Activated B cell treated with CpG ODN at 0.5 μM for 24 hours (primary cell): ENCODE measurements at places on chromosomes 13 and 19. TPM values are rescaled to one million over a fixed set of nuclear protein-coding genes. Genes with fewer than 3 reads are reported as not detected.

The CCNA1 gene
- total RNA-seq = 0.20 and 0.32 TPM in 2 replicates

The ZNF780B gene
- 36.4 and 51.1 TPM in 2 replicates for total RNA-seq

The ZNF85 gene
- total RNA-seq = 15.0 and 18.1 TPM in 2 replicates

The KIR3DL1 gene
- not detected in 2 replicates for total RNA-seq

The DNAAF3 gene
- total RNA-seq = not detected in 2 replicates

The ZNF98 gene
- not detected in 2 replicates for total RNA-seq

The CDC34 gene
- 19.8 and 23.1 TPM in 2 replicates for total RNA-seq

The MYO1F gene
- total RNA-seq = 57.4 and 63.8 TPM in 2 replicates

The SPPL2B gene
- total RNA-seq = 112 and 142 TPM in 2 replicates

The MAB21L1 gene
- total RNA-seq = not detected in 2 replicates

The VSIG10L gene
- total RNA-seq = 0.95 and 0.98 TPM in 2 replicates

The ZFP36 gene
- 167 and 206 TPM in 2 replicates for total RNA-seq

The ZNF547 gene
- 6.0 and 6.3 TPM in 2 replicates for total RNA-seq

The CCDC8 gene
- not detected in 2 replicates for total RNA-seq

DNA sequence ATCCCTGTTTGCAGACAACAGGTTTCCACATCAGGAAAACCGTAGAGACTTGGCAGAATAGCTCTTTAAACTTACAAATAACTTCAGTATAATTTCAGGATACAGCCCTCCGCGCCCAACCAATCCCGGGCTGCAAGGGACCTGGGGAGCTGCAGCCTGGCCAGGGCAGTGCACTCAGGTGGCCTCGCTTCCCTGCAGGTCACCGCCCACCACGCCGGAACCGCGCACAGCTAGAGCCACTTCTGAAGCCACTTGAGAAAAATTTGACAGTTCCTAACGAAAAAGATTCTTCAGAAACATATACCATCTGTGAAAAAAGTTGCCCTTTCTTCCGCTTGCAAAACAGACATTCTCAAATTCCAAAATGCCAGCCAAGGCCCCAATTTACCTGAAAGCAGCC, 11.1 kb downstream of the ZNF91 start:
- no peaks in the 10 kb centered on the region for H3K27me3 ChIP-seq
- no peak overlapping the region for H3K27ac ChIP-seq
- H3K4me3 ChIP-seq = no peak overlapping the region
- no peak for DNase-seq
- peaks cover 30% of the 10 kb centered on the region for H3K4me1 ChIP-seq
- H3K36me3 ChIP-seq = peaks cover 85% of the 10 kb centered on the region

DNA sequence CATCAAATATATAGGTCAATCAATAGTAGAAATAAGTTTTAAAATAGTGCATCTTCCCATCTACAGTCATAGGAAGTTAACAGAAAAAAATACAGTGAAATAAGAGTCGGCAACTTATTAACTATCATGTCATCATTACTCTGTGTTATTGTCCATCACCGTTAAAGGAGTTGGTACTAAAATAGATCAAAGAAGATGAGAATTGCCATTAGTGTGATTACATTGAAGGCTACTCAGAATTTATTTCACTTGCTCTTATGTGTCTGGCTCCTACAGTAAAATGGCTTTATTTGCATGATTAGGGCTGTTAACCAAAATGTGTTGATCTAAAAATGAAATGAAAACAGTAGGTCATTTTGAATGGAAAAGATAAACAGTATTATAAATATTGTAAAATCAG, 162.5 kb upstream of the SLITRK1 start:
- no peaks in the 10 kb centered on the region for H3K4me1 ChIP-seq
- no peaks in the 10 kb centered on the region for H3K27me3 ChIP-seq
- no peak overlapping the region for H3K27ac ChIP-seq
- no peaks in the 10 kb centered on the region for H3K36me3 ChIP-seq

GRCh38 chr13:52061587-52061986, 37.1 kb downstream of the UTP14C start:
- H3K27ac ChIP-seq = no peak overlapping the region
- H3K4me3 ChIP-seq = no peak overlapping the region
- no peak for DNase-seq
- H3K27me3 ChIP-seq = no peaks in the 10 kb centered on the region
- no peaks in the 10 kb centered on the region for H3K4me1 ChIP-seq

- no peaks in the 10 kb centered on the region for H3K36me3 ChIP-seq
- no peaks in the 10 kb centered on the region for H3K4me1 ChIP-seq
Observed at GRCh38 chr19:29587518-29587986, 18.5 kb upstream of the POP4 start.

- no peak overlapping the region for H3K27ac ChIP-seq
- no peak for DNase-seq
- peaks cover 14% of the 10 kb centered on the region for H3K4me1 ChIP-seq
- H3K27me3 ChIP-seq = peaks cover 39% of the 10 kb centered on the region
- no peaks in the 10 kb centered on the region for H3K36me3 ChIP-seq
Observed at GRCh38 chr19:8366961-8367326, 3.0 kb downstream of the ANGPTL4 start.

DNA sequence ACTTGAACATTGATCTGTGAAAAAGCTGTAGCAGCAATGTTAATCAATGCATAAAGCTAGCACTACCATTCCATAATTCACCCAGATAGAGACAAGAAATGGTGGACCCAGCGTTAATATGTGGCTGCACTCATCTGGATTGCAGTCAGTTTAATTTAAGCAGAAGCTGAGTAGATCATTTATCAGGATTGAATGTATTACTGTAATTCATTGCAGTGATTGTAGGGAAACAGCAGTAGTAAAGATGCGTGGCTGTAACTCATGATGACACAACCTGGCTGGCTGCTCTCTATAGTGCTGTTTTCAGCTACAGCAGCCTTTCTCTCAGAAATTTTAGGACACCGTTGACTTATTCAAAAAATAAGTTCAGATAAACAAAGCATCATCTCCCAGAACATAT, 499.5 kb upstream of the SLITRK6 start:
- no peak for DNase-seq
- no peaks in the 10 kb centered on the region for H3K27me3 ChIP-seq
- no peaks in the 10 kb centered on the region for H3K36me3 ChIP-seq

- H3K4me1 ChIP-seq = peaks cover 53% of the 10 kb centered on the region
- no peak overlapping the region for H3K4me3 ChIP-seq
- H3K27me3 ChIP-seq = no peaks in the 10 kb centered on the region
- H3K27ac ChIP-seq = peak overlapping the region; percentile 18
Observed at GRCh38 chr19:10618846-10619245, 6.5 kb upstream of the SLC44A2 start.

- H3K4me3 ChIP-seq = no peak overlapping the region
- H3K27me3 ChIP-seq = peaks cover 3% of the 10 kb centered on the region
- H3K36me3 ChIP-seq = no peaks in the 10 kb centered on the region
Observed at GRCh38 chr19:12098040-12098439, 33.5 kb downstream of the ZNF844 start.

DNA sequence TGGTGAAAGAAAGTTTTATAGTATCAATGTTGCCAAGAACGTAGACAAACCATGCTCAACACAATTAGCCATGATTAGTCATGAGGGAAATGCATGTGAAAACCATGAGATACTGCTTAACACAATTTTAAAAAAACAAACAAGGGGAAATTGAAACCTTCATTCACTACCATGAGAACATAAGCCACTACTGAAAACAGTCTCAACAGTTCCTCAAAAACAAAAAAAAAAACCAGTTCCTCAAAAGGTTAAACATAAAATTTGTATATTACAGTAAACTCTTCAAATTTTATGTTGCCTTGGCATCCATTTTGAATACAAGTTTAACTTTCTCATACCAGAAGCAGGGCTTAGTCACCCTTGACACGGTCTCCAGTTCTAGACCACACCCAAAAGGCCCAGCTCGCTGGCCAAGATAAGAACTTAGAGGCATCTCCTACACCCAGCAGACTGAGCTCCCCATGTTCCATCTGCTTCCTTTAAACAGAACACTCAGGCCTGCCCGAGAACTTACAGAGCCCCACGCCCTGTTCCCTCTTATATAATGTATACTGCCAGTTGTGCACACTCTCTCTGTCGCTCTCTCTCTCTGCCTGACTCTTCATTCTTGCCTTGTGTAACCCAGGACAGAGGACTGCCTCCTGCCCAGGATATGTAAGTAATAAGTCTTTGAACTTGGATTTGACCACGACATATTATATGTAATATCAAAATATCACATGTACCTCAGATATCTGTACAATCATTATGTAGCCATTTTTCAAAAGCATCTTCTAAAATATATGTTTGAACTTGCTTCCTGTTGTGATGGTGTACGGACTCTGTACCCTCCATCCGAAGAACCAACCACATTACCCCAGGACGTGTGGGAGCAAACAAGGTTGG, 67.4 kb downstream of the STK24 start:
- H3K27me3 ChIP-seq = no peaks in the 10 kb centered on the region
- peaks cover 11% of the 10 kb centered on the region for H3K36me3 ChIP-seq
- H3K27ac ChIP-seq = peak overlapping the region; percentile 96
- H3K4me3 ChIP-seq = peak overlapping the region; percentile 71
- H3K4me1 ChIP-seq = peaks cover 100% of the 10 kb centered on the region

- H3K27me3 ChIP-seq = no peaks in the 10 kb centered on the region
- no peak for DNase-seq
- H3K4me3 ChIP-seq = no peak overlapping the region
- no peaks in the 10 kb centered on the region for H3K4me1 ChIP-seq
- peaks cover 19% of the 10 kb centered on the region for H3K36me3 ChIP-seq
Observed at GRCh38 chr19:18725841-18726770, 42.6 kb downstream of the CRTC1 start.

DNA sequence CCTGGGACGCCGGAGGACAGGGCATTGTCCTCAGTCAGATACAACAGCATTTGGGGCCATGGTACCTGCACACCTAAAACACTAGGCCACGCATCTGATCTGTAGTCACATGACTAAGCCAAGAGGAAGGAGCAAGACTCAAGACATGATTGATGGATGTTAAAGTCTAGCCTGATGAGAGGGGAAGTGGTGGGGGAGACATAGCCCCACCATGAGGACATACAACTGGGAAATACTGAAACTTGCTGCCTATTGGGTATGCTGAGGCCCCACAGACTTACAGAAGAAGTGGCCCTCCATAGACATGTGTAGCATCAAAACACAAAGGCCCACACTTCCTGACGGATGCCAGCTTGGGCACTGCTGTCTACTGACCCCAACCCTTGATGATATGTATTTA, 1.4 kb upstream of the ICAM4 start:
- H3K4me3 ChIP-seq = no peak overlapping the region
- peaks cover 51% of the 10 kb centered on the region for H3K4me1 ChIP-seq
- no peak for DNase-seq
- peaks cover 45% of the 10 kb centered on the region for H3K36me3 ChIP-seq

- H3K27ac ChIP-seq = no peak overlapping the region
- no peak overlapping the region for H3K4me3 ChIP-seq
- no peak for DNase-seq
- H3K36me3 ChIP-seq = no peaks in the 10 kb centered on the region
- H3K27me3 ChIP-seq = peaks cover 3% of the 10 kb centered on the region
Observed at GRCh38 chr13:25690582-25690981, 318.8 kb downstream of the ATP8A2 start.

GRCh38 chr19:10603873-10604459, 16.9 kb upstream of the AP1M2 start:
- peaks cover 13% of the 10 kb centered on the region for H3K36me3 ChIP-seq
- peak overlapping the region; percentile 98 for H3K27ac ChIP-seq
- peaks cover 44% of the 10 kb centered on the region for H3K4me1 ChIP-seq
- peak overlapping the region; percentile 97 for H3K4me3 ChIP-seq

DNA sequence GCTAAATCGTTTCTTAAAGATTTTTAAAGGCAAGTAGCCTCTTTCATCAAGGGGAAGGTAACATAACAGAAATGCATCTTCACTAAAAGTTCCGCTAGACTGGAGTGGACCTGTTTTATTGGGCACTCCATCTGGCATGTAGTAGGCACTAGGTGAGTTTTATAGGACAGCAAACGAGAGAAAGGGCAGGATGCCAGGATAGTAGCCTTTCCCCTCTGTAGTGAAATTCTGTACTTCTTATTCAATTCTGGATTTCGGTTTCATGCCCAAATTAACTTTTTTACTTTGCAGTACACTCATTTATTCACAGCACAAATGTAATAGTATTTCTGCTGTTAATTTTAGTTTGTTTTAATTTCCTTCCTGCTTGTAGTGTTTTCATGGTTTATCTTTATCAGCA, 45.2 kb downstream of the GPR180 start:
- H3K27me3 ChIP-seq = no peaks in the 10 kb centered on the region
- no peak for DNase-seq
- H3K27ac ChIP-seq = no peak overlapping the region

GRCh38 chr19:9934132-9934950, 2.0 kb downstream of the OLFM2 start:
- no peaks in the 10 kb centered on the region for H3K36me3 ChIP-seq
- H3K27me3 ChIP-seq = peaks cover 52% of the 10 kb centered on the region
- peak; percentile 67 for DNase-seq
- peaks cover 27% of the 10 kb centered on the region for H3K4me1 ChIP-seq
- H3K27ac ChIP-seq = no peak overlapping the region
- H3K4me3 ChIP-seq = no peak overlapping the region

DNA sequence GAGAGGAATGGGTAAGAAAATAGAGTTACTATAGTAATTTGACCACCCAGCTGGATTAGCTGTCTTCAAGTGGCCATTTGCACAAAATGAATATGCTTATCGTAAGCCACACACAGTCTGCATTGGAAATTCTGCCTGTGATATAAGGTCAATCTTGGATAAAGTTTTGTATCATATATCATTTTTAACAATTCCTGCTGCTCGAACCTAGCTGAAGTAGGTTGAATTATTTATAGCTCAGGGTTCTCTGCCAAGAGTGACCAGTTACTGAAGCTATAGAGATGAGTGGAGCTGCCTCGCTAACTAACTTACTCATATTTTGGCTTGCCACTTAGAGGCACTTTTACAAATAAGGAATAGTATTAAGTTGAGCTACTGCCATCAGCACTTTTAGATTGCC, 220.9 kb downstream of the RGCC start:
- no peaks in the 10 kb centered on the region for H3K4me1 ChIP-seq
- no peak overlapping the region for H3K27ac ChIP-seq
- peaks cover 40% of the 10 kb centered on the region for H3K36me3 ChIP-seq
- no peak overlapping the region for H3K4me3 ChIP-seq

- H3K27me3 ChIP-seq = no peaks in the 10 kb centered on the region
- no peak for DNase-seq
- H3K36me3 ChIP-seq = no peaks in the 10 kb centered on the region
- no peaks in the 10 kb centered on the region for H3K4me1 ChIP-seq
Observed at GRCh38 chr19:30857966-30858490, 485.8 kb downstream of the ZNF536 start.

- H3K4me1 ChIP-seq = peaks cover 2% of the 10 kb centered on the region
- no peak overlapping the region for H3K27ac ChIP-seq
Observed at GRCh38 chr13:75986818-75987217, 350.7 kb downstream of the LMO7 start.

- H3K4me3 ChIP-seq = no peak overlapping the region
- no peaks in the 10 kb centered on the region for H3K4me1 ChIP-seq
- H3K27ac ChIP-seq = no peak overlapping the region
- H3K36me3 ChIP-seq = no peaks in the 10 kb centered on the region
- H3K27me3 ChIP-seq = no peaks in the 10 kb centered on the region
- no peak for DNase-seq
Observed at GRCh38 chr13:91086936-91087716, 260.4 kb upstream of the MIR17HG start.
